ENCODE measurements at places on chromosomes 16 and 17.

- DNase-seq: no peak
Observed at GRCh38 chr16:73124097-73124652, 76.2 kb upstream of the ZFHX3 start.

GRCh38 chr16:1781758-1782407 lies 488 bp downstream of the SPSB3 start:
- no peak for DNase-seq

GRCh38 chr17:74770498-74771318 lies 5.4 kb downstream of the NAT9 start:
- DNase-seq: peak; percentile 40

GRCh38 chr16:51407199-51407598 lies 256.1 kb upstream of the SALL1 start:
- DNase-seq: no peak

DNA sequence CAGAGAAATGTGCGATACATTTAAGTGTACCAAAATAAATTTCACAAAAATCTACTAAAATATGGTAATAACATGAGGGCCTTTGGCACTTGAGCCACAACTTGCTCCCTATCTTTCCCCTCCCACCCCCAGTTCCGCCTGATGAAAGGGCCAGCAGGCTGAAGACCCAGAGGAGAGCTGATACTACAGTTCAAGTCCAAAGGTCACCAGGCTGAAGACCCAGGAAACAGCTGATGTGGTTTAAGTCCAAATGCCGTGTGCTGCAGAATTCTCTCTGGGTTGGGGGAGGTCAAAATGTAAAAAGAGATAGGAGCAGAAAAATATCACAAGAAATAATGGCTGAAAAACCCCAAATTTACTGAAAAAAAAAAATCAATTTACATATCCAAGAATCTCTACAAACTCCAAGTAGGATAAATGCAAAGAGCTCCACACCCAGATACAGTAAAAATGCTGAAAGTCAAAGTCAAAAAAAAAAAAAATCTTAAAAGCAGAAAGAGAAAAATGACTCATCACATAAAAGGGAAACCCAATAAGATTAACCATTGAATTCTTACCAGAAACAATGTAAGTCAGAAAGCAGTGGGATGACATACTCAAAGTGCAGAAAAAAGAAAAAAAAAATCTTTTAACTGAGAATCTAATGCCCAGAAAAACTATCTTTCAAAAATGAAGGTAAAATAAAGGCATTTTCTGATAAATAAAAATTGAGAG lies 452.1 kb upstream of the ASIC2 start:
- DNase-seq: no peak

GRCh38 chr17:41527063-41528023 lies 765 bp downstream of the KRT19 start:
- DNase-seq: no peak

GRCh38 chr17:35713069-35713728 lies 18.2 kb upstream of the RASL10B start:
- DNase-seq: no peak

DNA sequence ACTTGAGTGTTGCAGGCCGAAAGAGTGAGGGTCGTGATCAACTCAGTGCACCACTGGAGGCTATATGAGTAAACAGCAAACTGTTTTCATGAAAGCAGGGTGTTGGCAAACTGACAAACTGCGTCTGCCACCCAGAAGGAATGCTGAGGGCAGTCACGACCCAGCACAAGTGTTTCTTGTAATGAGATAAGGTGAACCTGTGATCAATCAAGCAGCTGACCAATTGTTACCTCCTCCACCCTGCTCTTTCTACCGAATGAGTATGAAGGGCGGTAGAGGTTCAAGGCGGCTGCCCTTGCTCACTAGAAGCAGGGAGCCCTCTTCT lies 5.5 kb upstream of the SRL start:
- DNase-seq: no peak

DNA sequence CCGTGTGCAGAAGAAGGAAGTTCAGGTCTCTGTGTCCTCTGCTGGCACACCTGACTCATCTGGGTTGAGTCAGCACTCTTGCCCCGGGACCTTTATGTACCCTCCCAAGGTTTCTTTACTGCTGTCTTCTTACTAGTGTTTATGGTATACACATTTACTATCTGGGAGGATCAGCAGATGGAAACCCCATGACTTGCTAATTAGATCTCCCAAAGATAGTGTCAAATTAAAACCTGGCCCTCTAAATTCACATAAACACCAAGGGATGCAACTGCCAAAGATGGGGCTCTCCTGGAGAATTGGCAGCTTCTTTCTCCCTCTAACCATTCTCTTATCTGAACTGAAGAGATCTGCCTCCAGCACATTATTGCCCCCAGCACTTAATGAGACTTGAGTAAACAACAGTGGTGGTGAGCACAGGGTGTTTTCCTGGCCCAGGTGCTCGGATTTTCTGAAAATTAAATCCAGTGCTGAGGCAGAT lies 718.1 kb upstream of the SOX9 start:
- DNase-seq: no peak

DNA sequence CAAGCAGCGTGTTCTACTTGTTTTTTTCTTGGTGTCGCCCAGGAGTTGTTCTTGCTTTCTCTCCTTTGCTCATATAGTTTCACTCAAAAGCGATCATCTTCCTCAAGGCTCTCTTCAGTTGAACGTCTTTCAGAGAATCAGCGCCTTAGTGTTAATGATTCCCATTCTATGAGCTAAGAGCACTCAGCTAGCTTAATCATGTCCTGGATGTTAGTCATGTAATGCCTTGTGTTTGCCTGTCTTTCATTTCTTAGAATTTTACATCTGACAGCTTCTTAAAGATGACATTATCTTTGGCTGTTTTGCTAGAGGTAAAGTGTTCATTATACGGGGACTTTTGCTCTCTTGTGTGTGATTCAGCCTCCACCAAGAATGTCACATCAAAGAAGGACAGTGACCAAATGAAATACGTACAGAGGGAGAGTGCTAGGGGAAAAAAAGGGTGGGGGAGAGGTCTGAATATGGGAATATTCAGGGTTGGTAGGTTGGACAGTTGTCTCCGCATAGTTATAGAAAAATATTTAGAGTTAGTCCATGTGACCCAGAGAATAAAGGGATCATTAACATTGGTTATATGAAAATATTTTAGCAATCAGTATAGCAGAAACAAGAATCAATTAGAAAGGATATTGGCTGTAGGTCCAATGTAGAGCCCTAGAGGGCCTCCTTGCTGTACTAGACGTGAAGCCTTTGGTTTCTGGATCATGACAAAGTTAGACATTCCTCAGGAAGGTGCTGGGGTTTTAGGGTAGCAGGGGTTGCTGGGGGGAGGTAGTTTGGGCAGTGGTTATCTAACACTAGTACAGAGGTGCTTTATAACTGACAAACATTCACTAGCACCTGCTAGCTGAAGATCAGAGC lies 31.9 kb upstream of the ANKFN1 start:
- no peak for DNase-seq

- DNase-seq: no peak
Observed at GRCh38 chr17:79852748-79853147, 13.5 kb upstream of the CBX4 start.

- DNase-seq: no peak
Observed at GRCh38 chr17:43723697-43724359, 34.8 kb downstream of the SOST start.

DNA sequence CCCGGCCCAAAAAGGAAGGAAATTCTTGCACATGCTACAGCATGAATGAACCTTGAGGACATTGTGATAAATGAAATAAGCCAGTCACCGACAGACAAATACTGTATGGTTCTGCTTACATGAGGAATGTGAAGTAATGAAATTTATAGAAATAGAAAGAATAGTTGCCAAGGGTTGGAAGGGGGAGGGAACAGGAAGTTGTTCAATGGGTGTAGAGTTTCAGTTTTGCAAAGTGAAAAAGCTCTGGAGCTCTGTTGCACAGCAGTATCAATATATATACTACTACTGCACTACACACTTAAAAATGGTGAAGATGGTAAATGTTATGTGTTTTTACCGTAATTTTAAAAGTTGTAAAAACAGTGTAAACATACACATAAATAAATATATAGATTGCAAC lies 43.7 kb downstream of the PKD1L3 start:
- DNase-seq: no peak

DNA sequence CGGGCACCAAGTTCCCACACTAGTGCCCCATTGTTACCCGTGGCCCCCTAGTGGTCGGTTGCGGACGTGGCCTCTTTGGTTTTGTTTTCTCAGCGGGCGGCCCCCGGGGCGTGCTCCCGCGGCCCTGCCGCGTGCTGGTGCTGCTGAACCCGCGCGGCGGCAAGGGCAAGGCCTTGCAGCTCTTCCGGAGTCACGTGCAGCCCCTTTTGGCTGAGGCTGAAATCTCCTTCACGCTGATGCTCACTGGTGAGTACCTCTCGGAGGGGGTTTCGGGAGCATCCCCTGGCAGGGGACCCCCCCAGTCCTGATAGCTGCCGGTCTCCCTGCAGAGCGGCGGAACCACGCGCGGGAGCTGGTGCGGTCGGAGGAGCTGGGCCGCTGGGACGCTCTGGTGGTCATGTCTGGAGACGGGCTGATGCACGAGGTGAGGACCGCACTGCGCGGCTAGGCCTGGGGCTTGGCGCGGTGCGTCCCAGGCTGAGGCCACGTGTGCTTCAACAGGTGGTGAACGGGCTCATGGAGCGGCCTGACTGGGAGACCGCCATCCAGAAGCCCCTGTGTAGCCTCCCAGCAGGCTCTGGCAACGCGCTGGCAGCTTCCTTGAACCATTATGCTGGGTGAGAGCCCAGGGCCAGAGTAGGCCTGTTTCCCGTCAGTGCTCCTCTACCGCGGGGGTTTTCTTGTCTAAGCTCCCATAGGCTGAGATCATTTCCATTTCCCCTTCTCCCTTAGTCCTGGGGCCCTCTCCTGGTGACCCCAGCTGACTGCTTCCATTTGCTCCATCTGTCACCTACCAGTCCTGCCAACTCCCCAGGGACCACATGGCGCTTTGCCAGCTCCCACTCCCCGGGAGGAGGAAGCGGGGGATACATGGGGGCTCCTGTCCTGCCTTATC lies 1.7 kb downstream of the SPHK1 start:
- DNase-seq: peak; percentile 62

DNA sequence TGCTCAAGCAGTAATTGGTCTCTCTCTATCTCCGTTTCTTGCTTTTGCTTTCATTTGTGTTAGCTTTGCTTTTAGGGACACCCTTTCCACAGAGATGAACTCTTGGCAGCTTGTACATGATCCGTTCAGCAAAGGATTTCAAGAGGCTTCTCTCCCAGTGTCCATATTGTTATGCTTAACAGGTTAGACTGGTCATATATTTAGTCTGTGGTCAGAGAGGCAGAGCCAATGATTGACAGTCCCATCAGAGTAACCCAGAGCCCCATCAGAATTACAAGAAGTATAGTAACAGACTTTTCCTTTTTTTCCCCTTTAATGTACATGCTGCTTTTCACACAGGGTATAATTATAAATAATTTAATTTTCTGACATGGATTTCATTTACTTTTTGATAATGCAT lies 34.4 kb downstream of the GDPD1 start:
- DNase-seq: no peak

- no peak for DNase-seq
Observed at GRCh38 chr17:41307647-41308046, 1.5 kb downstream of the KRTAP16-1 start.

- no peak for DNase-seq
Observed at GRCh38 chr16:49622084-49622390, 233.9 kb downstream of the ZNF423 start.

Measured in stimulated activated CD8-positive, alpha-beta memory T cell treated with anti-CD3 and anti-CD28 coated beads, Interleukin-15, amount 100 ng/mL, for 24 hours (primary cell).